ENCODE measurements at places on chromosomes 3 and 15. TPM values are rescaled to one million over a fixed set of nuclear protein-coding genes. Genes with fewer than 3 reads are reported as not detected.

- DNase-seq = no peak
Observed at GRCh38 chr15:87949575-87950223, 306.8 kb downstream of the NTRK3 start.

- DNase-seq = no peak
Observed at GRCh38 chr3:190494907-190495306, 19.0 kb upstream of the IL1RAP start.

DNA sequence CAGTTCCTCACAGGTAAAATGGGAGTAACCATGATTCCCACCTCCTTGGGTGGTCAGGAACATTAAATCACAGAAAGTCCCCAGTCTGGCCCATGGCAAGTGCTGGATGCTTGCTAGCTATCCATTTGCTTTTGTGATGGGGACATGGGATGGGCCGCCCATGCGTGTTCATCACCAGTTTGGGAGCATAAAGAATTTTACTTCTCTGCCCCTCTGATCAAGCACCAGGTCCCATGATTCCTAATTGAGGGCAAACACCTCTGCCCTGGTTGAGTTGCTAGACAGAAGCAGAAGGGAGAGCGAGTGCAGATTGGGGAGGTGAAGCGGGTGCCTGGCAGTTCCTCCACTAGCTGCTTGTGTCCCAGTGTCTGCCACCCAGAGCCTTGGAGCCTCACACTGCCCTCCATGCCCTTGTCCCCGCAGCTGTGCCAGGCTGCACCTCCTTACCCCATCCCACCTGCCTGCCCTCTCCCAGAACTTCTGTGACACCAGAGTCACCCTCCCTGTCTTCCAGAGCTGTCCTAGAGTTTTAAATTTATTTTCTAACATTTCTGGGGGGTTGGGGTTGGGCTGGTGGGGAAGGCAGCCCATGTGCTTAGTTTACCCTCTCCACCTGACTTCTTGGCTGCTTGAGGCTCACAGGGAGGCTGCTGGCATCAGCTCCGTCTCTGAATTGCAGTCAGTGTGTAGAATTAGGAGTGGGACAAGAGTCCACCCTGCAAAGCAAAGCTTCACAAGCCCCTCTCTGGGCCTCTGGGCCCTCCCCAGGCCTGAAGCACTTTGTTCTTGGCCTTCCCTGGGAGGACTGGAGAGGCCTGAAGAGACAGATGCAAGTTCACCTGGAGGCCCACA, 18.4 kb downstream of the CFAP100 start:
- no peak for DNase-seq

DNA sequence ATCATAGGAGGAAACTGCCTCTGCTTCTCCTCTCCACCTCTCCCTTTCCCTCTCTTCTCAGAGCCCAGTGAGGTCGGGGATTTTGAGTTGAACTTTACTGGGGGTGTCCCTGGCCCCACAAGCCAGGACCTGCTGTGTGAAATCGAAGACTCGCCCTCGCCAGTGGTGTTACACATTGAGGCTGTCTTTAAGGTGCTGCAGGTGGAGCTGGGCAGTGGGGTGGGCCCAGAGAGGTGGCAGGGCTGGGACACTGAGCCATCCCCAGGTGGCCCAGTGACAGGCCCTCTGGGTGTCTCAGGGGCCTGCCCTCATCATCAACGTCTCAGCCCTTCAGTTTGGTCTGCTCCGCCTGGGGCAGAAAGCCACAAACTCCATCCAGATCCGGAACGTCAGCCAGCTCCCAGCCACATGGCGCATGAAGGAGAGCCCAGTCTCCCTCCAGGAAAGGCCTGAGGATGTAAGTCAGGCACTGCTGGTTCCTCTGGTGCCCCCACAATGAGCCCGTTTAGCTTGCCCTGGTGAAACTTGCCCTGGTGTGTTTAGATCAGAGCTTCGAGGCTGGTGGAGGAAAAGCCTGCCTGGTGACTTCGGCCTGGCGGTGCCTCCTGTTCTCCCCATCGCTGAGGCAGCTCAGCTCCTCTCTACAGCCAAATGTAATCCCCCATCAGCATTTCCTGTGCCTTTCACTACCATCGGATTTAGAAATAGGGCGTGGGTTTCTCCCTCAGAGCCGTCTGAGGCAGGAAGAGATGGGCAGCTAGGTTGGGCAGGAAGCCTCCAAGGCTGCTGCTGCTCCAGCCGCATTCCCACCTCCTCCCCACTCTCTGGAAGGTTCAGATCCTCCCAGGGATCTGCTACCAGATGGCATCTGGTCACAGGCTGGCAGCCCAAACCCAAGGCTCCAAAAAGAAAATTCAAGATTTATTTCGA, 39.2 kb downstream of the ACAA1 start:
- DNase-seq = no peak

DNA sequence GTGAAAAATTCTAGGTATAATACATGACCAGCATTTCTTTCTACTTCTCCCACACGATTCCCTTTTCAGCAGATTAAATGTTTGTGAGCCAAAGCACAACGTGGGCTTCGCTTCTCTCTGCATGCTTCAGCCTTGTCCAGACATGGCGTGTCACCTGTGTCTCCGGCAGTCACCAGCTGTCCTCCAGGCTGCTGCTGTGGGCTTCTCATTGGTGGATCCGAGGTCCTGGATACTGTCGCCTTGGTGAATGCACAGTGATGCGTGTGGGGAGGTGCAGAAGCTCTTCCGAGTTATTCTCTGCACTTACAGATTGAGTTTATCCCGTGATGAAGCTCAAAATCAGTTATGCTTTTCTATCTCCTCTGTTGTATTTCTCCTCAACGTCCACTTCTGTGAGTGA, 23.0 kb upstream of the GOLGA8J start:
- DNase-seq = no peak

GRCh38 chr3:44398853-44399252, 60.3 kb downstream of the TCAIM start:
- DNase-seq = no peak

GRCh38 chr3:11641683-11642430, 1.9 kb downstream of the VGLL4 start:
- DNase-seq = no peak

DNA sequence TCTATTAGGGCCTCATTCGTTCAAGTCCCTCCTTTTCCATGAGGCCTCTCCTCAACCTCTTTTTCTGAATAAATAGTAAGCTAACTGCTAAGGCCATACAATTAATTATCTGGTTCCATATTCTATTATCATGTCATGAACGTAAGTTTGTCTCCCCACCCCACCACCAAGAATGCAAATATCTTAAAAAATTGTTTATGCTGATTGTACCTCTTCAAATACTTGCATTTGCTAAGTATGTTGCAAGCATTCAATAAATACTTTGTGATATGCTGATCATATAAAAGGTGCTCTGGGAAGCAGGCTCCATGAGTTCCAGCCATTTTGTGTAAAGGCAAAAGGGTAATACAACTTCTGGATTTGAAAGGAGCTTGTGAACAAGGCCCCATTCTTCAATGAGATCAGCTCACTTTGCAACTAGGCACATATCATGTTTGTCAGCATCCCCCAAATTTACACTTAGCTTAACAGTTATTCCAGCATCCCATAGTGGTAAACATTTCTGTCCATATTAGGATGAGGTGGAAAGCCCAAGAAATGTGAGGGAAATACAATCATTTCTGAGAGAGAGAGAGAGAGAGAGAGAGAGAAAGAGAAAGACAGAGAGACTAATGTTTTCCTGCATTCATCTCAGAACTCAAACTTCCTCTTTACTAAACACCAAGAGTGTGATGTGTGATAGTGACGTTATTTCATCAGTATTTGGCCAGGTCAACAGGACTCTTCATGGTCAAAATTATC, 33.2 kb downstream of the SLC12A8 start:
- no peak for DNase-seq

- DNase-seq = no peak
Observed at GRCh38 chr15:74826364-74826819, at the start of gene CPLX3. CPLX3 (plus strand) TSS chr15:74826627; CDS start chr15:74826704, 77 bp downstream.

- no peak for DNase-seq
Observed at GRCh38 chr15:66494262-66494661, 3.3 kb downstream of the SNAPC5 start.

- no peak for DNase-seq
Observed at GRCh38 chr3:194189243-194189791, 53.4 kb downstream of the HES1 start.

GRCh38 chr3:28905798-28906197, 375.1 kb upstream of the RBMS3 start:
- DNase-seq = no peak

GRCh38 chr15:101203607-101204189, 48.1 kb downstream of the CHSY1 start:
- DNase-seq = no peak

DNA sequence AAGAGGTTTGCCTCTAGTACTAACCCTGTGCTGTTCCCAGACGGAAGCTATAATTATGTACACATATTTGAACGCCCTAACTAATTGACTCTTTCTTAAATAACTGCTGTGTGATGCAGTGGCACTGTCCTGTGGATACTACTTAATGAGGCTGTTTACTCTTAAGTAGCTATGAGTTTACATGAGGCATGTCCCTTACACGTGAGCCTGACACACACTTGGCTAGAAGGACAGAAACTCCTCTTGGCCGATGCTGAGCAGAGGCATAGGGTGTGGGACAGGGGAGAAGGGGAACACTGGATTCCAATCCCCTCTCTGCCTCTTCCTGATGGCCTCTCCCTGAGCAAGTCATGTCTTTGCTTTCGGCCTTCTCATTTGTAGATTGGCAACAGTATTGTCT, 21.9 kb downstream of the EHD4 start:
- DNase-seq = no peak

DNA sequence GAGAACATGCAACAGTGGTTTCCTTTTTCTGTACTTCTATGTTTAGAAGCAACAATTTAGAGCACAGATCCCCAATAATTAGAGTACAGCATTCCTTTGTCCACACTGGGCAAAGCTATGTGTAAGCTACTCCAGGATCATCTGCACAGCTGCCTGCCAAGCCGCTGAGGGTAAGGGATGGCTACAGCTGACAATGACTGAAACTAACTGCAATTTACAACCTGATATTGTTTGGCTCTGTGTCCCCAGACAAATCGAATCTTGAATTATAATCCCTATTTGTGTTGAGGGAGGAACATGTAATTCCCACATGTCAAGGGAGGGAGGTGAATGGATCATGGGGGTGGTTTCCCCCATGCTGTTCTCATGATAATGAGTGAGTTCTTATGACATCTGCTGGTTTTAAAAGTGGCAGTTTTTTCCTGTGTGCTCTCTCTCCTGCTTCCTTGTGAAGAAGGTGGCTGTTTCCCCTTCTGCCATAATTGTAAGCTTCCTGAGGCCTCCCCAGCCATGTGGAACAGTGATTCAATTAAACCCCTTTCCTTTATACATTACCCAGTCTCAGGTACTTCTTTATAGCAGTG, 54.8 kb upstream of the TNFSF10 start:
- no peak for DNase-seq

DNA sequence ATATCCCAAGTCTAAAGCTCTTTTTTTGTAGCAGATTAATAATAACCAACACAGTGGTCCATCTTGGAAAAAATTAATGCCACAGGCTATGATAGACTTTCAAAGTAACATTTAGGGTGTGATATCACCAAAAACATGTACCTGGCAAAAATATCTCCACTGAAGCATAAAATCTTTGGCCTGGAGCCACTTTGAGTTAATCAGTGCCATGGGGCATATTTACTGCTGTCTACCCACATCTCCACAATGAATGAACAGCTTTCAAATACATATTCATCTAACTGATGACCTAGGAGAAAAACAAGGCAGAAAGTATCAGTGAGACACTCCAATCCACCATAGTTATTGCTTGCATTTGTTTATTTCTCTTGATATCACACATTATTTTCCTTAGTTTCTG, 296.0 kb upstream of the MDFIC2 start:
- no peak for DNase-seq

GRCh38 chr3:160035757-160036156, 47.1 kb downstream of the IL12A start:
- DNase-seq = no peak

- no peak for DNase-seq
Observed at GRCh38 chr3:124904835-124905492, 17.8 kb upstream of the ITGB5 start.

DNA sequence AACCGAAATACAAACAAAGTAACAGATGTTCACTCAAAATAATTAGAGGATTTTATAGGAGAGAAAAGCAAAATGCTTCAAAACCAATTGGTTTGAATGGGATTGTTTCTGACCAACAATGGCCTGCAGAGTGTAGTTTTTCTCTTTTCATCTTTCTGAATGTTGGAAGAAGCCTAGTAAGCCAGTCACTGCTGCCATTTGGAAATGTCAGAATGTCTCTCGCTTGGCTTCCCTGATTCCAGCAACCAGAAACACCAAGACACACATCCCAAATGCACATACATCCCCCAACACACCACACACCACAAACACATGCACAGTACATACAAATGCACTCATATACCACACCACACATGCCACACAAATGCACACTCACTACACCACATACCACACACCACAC, 403.4 kb downstream of the OCA2 start:
- no peak for DNase-seq

DNA sequence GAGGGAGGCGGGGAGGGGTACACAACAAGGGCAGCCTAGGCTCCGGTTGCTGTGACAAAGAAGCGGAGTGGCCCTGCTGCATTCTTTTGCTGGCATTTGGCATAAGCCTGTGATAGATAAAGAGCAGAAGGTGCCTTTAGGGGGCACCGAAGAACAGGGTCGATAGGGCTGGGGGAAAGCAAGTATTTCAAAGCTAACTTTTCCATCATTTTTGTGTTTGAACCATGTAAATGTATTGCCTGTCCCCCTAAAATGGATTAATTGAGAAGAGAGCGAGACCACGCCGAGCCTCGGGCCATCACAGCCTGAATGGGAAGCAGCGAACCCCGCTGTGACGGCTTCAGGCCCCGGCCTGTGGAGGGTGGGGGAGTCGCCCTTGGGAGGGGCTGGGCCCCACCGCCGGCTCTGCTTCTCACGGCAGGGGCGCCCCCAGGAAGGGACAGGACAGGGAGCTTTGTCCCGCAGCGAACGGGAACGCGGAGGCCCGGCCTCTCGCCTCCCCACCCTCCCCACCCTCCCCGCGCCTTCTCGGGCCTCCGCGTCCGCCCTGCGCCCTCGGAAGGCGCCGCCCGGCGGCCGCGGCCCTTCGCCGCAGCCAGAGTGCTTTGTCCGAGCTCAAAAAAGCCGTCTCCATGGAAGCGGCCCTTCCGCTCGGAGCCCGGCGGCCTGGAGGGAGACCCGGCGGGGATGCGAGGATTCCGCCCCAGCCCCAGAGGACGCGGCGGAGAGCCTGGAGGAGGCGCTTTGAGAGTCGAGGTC, 32.4 kb upstream of the ALDH1L1 start:
- no peak for DNase-seq

The LRRC2 gene
- total RNA-seq = 2.0 TPM

The PGBD4 gene
- 1.3 TPM for total RNA-seq

The EPHA3 gene
- 4.0 TPM for total RNA-seq

The TMC3 gene
- total RNA-seq = not detected

The HMCES gene
- total RNA-seq = 28.3 TPM

The AADACL2 gene
- not detected for total RNA-seq

The GOLGA6L1 gene
- not detected for total RNA-seq

The SCAMP2 gene
- 59.8 TPM for total RNA-seq

The KBTBD12 gene
- total RNA-seq = 0.63 TPM

The TUSC7 gene
- total RNA-seq = not detected

The CPLX3 gene
- not detected for total RNA-seq

The SERPINI2 gene
- 2.7 TPM for total RNA-seq

The TMEM207 gene
- total RNA-seq = not detected

The CLPX gene
- 41.0 TPM for total RNA-seq
